ENCODE measurements at places on chromosomes 1 and 21. TPM values are rescaled to one million over a fixed set of nuclear protein-coding genes. Genes with fewer than 3 reads are reported as not detected.

BSDC1 gene
- polyA plus RNA-seq = 24.9 TPM

DNA sequence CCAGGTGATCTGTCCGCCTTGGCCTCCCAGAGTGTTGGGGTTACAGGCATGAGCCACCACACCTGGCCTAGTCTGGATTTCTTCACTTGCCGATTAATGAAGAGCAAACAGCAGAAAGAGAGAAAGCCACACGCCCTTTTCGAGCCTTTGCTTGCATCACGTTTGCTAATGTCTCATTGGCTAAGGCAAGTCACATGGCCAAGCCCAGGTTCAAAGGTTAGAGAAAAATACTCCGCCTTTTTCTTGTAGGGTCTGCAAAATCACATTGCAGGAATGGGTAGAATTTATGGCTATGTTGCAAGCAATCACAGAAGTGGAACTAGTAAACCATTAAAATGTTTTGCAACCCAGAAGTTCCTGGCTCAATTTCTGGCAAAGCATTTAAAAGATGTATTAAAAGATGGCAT, 26.8 kb upstream of the BACH1 start:
- no peaks in the 10 kb centered on the region for H3K27me3 ChIP-seq
- H3K36me3 ChIP-seq = no peaks in the 10 kb centered on the region
- H3K4me1 ChIP-seq = no peaks in the 10 kb centered on the region
- no peak overlapping the region for H3K4me3 ChIP-seq
- H3K27ac ChIP-seq = no peak overlapping the region

- H3K36me3 ChIP-seq = no peaks in the 10 kb centered on the region
- no peak overlapping the region for H3K4me3 ChIP-seq
- H3K27me3 ChIP-seq = no peaks in the 10 kb centered on the region
- no peak for DNase-seq
- no peaks in the 10 kb centered on the region for H3K4me1 ChIP-seq
Observed at GRCh38 chr1:172320733-172321132, 99.8 kb upstream of the C1orf105 start.

SNX27 gene
- 40.6 TPM for polyA plus RNA-seq

GRCh38 chr1:192098001-192098400, 60.3 kb upstream of the RGS18 start:
- H3K36me3 ChIP-seq = no peaks in the 10 kb centered on the region
- peaks cover 11% of the 10 kb centered on the region for H3K27me3 ChIP-seq
- no peak overlapping the region for H3K4me3 ChIP-seq

PPM1J gene
- 19.0 TPM for polyA plus RNA-seq

DCST2 gene
- 0.28 TPM for polyA plus RNA-seq

- no peaks in the 10 kb centered on the region for H3K27me3 ChIP-seq
- peaks cover 16% of the 10 kb centered on the region for H3K4me1 ChIP-seq
- H3K36me3 ChIP-seq = no peaks in the 10 kb centered on the region
- no peak overlapping the region for H3K4me3 ChIP-seq
- no peak overlapping the region for H3K27ac ChIP-seq
Observed at GRCh38 chr1:180358649-180359048, 128.6 kb downstream of the LHX4 start.

DNA sequence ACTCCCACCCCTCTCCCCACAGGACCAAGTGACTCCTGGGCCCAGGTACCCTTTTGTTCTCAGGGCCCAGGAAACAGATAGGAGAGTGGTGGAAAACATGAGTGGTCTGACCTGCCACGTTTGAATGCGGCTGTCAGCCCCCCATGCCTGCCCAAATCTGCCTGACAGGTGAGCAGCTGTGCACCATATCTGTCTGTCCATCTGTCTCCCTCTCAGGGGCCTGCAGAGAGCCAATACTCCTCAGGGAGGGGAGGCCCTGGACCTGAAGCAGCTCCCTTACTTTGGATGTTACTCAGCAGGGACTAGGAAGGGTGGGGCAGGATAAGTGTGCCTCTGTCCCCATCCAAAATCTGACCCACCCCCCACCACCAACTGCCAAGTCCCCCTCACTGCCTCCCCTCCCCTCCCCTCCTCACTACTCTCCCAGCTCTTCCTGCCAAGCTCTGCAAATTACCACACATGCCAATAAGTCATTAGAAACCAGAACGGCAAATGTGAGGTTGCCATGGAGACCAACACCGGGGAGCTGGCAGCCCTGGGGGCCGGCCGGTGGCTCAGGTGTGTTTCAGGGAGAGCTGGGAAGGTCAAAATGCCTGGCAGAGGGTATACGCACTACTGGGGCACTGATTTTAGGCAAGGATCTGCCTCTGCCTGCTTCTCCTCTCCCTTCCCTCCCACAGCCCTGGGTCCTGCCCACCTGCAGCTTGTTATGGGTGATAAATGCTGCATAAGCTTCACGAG, 11.5 kb downstream of the LRRN2 start:
- H3K36me3 ChIP-seq = no peaks in the 10 kb centered on the region
- no peak overlapping the region for H3K27ac ChIP-seq
- no peaks in the 10 kb centered on the region for H3K4me1 ChIP-seq
- H3K4me3 ChIP-seq = no peak overlapping the region
- H3K27me3 ChIP-seq = no peaks in the 10 kb centered on the region

DNA sequence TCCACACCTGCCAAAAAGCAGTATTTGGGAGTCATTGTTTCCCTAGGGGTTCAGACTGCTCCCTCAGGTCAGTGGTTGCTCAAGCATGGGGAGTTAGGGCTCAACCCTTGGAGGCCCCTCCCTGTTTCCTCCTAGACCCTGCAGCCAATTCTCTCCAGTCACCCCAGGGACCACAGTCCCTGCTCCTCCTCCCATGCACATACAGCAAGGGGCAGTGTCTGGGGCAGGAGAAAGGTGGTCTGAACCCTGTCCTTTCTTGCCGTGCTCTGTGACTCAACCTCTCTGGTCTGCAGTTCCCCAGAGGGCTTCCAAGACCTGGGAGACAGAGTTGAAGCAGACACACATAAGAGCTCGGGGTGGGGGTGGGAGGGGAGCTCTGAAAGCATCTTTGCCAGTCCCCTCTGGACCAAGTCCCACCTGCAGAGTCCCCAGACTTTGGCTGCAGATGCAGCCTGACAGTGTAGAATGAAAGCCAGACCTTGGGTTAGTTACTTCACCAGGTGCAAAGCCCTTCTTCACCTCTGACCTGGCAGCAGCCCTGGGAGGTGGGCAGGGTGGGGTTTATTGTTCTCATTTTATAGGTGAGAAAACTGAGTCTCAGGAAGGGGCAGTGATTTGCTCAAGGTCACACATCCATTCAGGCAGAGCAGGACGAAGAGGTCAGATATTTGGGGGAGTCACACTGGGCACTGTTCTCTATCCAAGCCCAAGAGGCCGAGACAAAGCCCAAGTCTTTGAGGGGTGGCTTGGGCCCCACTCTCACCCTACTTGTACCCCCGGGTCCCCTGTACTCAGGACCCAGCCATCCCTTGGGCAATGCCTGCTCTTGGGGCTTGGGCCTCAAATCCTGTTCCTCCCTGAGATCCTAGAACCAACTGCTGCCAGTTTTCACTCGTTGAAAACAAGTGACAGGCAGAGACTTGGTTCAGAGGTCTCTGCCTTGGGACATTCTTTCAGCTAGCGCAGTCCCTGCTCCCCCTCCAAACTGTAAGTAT, 748 bp downstream of the PDZK1IP1 start:
- peaks cover 22% of the 10 kb centered on the region for H3K4me1 ChIP-seq
- H3K27ac ChIP-seq = no peak overlapping the region

FAM177B gene
- polyA plus RNA-seq = not detected

- no peaks in the 10 kb centered on the region for H3K27me3 ChIP-seq
- no peak overlapping the region for H3K4me3 ChIP-seq
- no peak for DNase-seq
- no peaks in the 10 kb centered on the region for H3K36me3 ChIP-seq
- peaks cover 33% of the 10 kb centered on the region for H3K4me1 ChIP-seq
- H3K27ac ChIP-seq = no peak overlapping the region
Observed at GRCh38 chr1:209250861-209251636, 332.5 kb upstream of the CAMK1G start.

GRCh38 chr1:199172171-199173124, 533.6 kb downstream of the PTPRC start:
- H3K4me3 ChIP-seq = no peak overlapping the region
- H3K27me3 ChIP-seq = no peaks in the 10 kb centered on the region
- H3K27ac ChIP-seq = no peak overlapping the region
- no peaks in the 10 kb centered on the region for H3K36me3 ChIP-seq
- no peak for DNase-seq
- no peaks in the 10 kb centered on the region for H3K4me1 ChIP-seq

GRCh38 chr1:117611894-117612483, 6.1 kb downstream of the TENT5C start:
- H3K27me3 ChIP-seq = peaks cover 25% of the 10 kb centered on the region
- no peak overlapping the region for H3K27ac ChIP-seq
- DNase-seq = no peak

PEAR1 gene
- polyA plus RNA-seq = 0.47 TPM

KCNJ9 gene
- 0.26 TPM for polyA plus RNA-seq

DNA sequence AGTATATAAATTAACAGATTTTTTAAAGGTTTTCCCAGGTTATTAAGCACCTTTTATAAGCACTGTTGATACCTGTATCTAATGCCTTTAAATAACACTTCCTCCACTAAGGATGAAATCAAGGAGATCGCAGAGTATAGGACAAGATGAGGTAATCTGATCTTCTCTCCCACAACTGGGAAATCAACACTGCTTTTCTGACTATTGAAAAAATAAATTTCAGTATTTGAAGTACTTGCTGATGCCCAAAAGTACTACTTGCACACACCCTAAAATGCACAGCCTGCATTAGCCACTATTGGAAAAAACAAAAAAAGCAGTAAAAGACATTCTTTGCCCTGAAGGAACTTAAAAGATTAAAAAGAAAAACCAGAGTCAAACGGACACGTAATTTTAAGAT, 48.6 kb downstream of the PUM1 start:
- no peaks in the 10 kb centered on the region for H3K36me3 ChIP-seq
- peaks cover 9% of the 10 kb centered on the region for H3K4me1 ChIP-seq
- no peak overlapping the region for H3K4me3 ChIP-seq
- no peak for DNase-seq

CALML6 gene
- polyA plus RNA-seq = not detected

G0S2 gene
- polyA plus RNA-seq = 8.2 TPM

- no peak overlapping the region for H3K4me3 ChIP-seq
- H3K4me1 ChIP-seq = peaks cover 6% of the 10 kb centered on the region
- no peaks in the 10 kb centered on the region for H3K36me3 ChIP-seq
- no peaks in the 10 kb centered on the region for H3K27me3 ChIP-seq
- no peak for DNase-seq
Observed at GRCh38 chr1:179169616-179170467, 59.6 kb downstream of the ABL2 start.

- H3K4me3 ChIP-seq = no peak overlapping the region
- no peaks in the 10 kb centered on the region for H3K4me1 ChIP-seq
- no peak for DNase-seq
- H3K27me3 ChIP-seq = no peaks in the 10 kb centered on the region
- no peaks in the 10 kb centered on the region for H3K36me3 ChIP-seq
Observed at GRCh38 chr21:34874684-34875513, 174.2 kb downstream of the RUNX1 start.

DNA sequence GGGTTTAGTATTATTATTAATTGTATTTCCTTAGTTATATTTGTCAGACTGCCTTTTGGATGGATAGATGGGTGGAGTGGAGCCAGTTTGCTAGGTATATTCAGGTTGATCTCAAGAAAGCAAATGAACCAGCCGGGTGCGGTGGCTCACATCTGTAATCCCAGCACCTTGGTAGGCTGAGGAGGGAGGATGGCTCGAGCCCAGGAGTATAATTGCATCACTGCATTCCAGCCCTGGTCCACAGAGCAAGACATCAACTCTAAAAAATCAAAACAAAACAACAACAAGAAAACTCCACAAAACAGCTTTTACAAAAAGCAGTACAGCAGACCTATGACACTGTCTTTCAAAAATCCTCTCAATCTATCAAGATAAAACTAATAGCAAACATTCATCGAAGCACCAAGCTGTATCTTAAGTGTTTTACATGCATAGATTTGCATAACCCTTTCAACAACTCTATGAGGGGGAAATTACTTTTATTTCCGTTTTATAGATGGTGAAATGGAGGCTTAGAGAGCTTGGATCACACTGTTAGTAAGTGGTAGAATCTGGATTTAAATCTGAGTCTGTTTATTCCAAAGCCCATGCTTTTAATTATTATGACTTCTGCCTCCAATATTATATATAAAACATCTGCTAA, 25.5 kb downstream of the KMO start:
- DNase-seq = no peak
- no peaks in the 10 kb centered on the region for H3K27me3 ChIP-seq
- H3K4me3 ChIP-seq = no peak overlapping the region
- no peak overlapping the region for H3K27ac ChIP-seq

DNA sequence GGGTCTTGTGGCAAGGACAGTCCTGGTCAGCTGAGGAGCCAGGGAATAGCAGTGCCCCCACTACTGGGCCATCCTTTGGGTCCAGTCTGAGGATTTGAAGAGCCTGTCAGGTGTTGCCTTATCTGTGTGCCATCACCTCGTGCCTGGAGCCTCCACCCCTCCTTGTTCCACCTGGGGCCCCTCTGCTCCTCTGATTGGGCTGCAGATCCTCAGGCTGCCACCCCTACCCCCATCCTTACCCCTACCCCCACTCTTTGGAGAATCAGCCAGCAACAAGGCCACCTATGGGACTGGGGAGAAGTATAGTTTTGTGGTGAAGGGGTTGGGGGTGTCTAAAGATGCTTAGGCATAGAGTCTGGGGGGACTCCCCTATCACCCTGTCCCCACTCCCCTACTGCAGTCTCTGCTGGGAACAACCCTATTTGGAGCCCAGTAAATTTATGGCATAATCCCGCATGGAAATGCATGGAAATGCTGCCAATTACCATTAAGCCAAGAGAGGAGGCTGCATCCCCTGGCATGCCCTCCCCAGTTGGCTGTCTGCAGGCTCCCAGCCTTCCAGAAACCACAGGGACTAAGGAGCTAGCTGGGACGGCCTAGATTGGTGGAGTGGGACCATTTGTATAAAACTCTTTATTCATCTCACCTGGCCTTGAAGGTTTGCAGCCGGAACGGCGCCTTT, 142.7 kb upstream of the CSF3R start:
- H3K27ac ChIP-seq = no peak overlapping the region
- no peak for DNase-seq

- no peaks in the 10 kb centered on the region for H3K27me3 ChIP-seq
- no peaks in the 10 kb centered on the region for H3K36me3 ChIP-seq
- no peak for DNase-seq
- no peak overlapping the region for H3K27ac ChIP-seq
- H3K4me3 ChIP-seq = no peak overlapping the region
Observed at GRCh38 chr1:6281511-6282402, 20.9 kb upstream of the GPR153 start.

DNA sequence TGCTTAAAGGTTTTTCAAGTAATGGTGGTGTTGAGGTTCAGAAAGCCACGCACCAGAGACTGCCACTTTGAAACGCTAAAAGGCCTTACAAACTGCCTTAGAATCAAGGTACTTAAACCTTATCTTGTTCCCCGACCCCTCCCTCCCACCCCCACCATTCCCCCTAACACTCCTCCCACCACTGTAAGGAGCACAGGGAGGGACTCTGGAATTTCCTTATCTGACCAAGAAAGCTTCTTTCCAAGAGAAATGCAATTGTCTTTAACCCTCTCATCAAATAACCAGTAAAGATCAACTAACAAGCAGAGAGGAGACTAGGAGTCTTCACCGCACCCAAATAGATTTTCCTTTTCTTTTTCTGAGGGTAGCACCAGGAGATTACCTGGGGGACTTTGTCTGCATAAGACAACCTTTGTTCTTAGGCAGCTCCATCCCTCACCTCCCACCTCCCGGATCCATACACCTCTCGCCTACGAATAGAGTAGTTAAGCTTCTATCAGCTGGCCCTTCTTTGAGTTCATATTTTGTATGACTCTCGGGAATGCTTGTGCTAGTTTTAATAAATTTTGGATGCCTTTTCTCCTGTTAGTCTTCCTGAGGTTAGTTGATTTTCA, 137.7 kb upstream of the ADGRL2 start:
- peak; percentile 47 for DNase-seq
- H3K36me3 ChIP-seq = no peaks in the 10 kb centered on the region
- no peaks in the 10 kb centered on the region for H3K27me3 ChIP-seq
- peaks cover 27% of the 10 kb centered on the region for H3K4me1 ChIP-seq
- peak overlapping the region; percentile 81 for H3K27ac ChIP-seq
- no peak overlapping the region for H3K4me3 ChIP-seq

Measured in GM23338 (cell line).